ENCODE measurements at places on chromosomes 2 and 18. TPM values are rescaled to one million over a fixed set of nuclear protein-coding genes. Genes with fewer than 3 reads are reported as not detected.

- no peaks in the 10 kb centered on the region for H3K4me1 ChIP-seq
- DNase-seq = no peak
- no peak overlapping the region for H3K27ac ChIP-seq
- H3K36me3 ChIP-seq = no peaks in the 10 kb centered on the region
- no peak overlapping the region for H3K4me3 ChIP-seq
- no peaks in the 10 kb centered on the region for H3K27me3 ChIP-seq
Measured at GRCh38 chr2:98578231-98578630, 30.1 kb downstream of the COA5 start.

- H3K27me3 ChIP-seq = no peaks in the 10 kb centered on the region
- H3K27ac ChIP-seq = no peak overlapping the region
- H3K4me3 ChIP-seq = no peak overlapping the region
- H3K4me1 ChIP-seq = peaks cover 12% of the 10 kb centered on the region
- H3K36me3 ChIP-seq = no peaks in the 10 kb centered on the region
Measured at GRCh38 chr2:239259603-239260298, 141.1 kb downstream of the HDAC4 start.

MC2R gene
- total RNA-seq = not detected

GBX2 gene
- total RNA-seq = not detected
